A549 treated with AZD2906 at 1 μM for 4 hours (cell line): ENCODE measurements at places on chromosomes 12 and 14. TPM values are rescaled to one million over a fixed set of nuclear protein-coding genes. Genes with fewer than 3 reads are reported as not detected.

The BRMS1L gene
- total RNA-seq, result 10.4 to 14.6 TPM (median 10.9 TPM) in 5 replicates

The MAP1LC3B2 gene
- 1.2 to 1.6 TPM (median 1.3 TPM) in 5 replicates for total RNA-seq

The PRR4 gene
- total RNA-seq, result 0.80 to 3.2 TPM (median 2.3 TPM) in 5 replicates

The PAPOLA gene
- 73.2 to 83.8 TPM (median 81.2 TPM) in 5 replicates for total RNA-seq

The ANKRD33 gene
- 0.05 to 0.11 TPM (median 0.07 TPM) in 4 of 5 replicates, not detected in the other for total RNA-seq
